ENCODE measurements at places on chromosomes 3 and 15.

DNA sequence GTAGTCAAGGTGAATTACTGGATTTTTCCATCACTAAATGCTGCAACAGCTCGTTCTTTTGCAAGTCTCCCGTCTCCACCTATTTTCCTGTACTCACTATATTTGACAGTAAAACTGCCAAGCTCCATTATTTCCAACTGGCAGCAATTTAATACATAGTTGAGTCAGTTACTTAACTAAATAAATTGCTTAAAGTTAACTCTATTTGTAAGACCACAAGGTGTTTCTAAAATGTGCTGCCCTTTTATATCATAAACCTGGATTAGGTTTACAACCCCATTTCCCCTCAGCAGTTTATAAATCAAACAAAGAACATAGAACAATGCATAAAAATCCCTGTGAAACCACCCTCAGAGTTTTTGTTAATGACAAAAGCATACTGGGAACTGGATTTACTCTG lies 211.4 kb upstream of the DPH6 start:
- DNase-seq = no peak

DNA sequence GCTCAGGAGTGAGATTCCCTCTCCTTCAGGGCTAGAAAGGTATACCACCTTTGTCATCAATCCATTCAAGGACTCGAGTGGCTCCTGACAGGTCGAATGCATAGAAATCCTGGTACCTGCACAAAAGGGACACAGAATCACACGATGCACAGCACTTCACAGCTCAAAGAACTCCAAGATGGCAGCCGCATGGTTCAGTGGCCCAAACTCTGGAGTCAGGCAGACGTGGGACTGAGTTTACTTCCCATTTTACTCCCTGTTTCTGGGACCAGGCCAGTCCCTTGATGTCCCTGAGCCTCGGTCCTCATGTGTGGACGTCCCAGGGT lies 536 bp downstream of the WDR73 start:
- DNase-seq = no peak

DNA sequence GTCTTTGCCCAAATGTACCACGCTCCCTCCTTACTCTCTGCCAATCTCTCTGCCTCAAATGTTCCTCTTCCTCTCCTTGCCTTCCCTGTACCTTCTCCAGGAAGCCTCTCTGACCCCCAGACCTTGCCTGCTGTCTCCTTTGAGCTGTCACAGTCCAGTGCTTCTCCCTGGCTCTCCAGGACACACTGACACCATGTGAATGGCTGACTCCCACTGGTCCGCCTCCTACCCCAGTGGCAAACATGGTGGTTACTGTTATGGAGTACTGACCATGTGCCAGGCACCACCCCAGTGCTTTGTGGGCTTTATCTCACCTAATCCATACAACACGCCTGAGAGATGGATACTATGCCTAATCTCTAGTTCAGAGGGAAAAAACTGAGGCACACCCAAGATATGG lies 141.9 kb downstream of the TPRA1 start:
- DNase-seq = no peak

DNA sequence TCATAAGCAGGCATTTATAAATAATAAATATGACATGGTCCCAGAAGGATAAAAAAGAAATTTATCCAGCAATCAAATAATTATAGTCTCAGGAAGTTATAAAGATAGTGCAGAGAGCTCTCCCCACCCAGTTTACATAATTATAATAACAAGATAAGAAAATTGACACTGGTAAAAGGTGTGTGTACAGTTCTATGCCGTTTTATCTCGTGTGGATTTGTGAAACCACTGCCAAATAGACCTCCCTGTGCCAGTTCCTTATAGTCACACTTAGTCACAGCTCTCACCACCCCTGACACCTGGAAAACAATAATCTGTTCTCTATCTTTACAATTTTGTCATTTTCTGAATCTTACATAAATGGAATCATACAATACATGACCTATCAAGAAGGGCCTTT lies 320.1 kb downstream of the KBTBD8 start:
- DNase-seq = no peak

GRCh38 chr3:129441782-129442181 lies 1.8 kb downstream of the IFT122 start:
- no peak for DNase-seq

- no peak for DNase-seq
These were observed 16.0 kb downstream of the ISLR2 start for GRCh38 chr15:74146277-74146800.

DNA sequence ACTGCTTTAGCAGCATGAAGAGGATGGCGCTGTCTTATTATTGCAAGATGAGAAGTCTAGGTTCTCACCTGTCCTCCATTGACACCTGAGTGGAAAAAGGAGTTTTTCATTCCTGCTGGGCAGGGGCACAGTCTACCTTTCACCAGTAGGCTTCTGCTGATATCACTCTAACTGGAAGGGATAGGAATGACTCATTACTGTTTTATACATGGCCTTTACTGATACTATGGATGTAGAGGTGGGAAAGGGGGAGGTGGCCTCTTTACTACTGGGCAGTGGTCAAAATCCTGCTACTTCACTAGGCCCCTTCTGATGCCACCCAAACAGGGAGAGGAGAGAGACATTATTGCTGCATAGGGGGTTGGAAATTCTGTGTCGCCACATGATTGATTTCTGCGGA lies 97.8 kb downstream of the BBX start:
- no peak for DNase-seq

GRCh38 chr15:42012241-42012640 lies 8.6 kb downstream of the PLA2G4E start:
- DNase-seq = no peak

DNA sequence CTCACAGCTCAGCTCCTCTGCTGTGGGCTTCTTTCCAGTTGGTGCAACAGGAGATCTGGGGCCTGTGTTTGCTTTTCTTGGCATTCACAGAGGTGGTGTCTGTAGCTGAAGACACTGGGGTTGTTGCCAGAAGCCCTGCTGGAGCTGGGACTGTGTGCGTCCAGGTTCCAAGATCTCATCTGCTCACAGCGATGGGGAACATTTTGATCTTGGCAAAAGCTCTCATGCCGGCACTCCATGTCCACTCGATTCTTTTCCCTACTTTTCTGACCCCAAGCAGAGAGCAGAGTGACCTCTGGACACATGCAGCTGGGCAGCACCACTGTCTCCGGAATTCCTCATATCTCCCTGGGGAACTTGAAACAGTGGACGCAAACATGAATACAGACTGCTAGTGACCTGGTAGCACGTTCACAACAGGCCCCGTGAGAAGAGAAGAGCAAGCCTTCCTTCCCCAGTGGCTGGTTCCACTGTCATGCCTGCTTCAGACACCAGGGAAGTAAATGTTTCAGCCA lies 36.1 kb upstream of the MECOM start:
- peak; percentile 2 for DNase-seq

- DNase-seq = no peak
These were observed 69.5 kb downstream of the KCNAB1 start for GRCh38 chr3:156189927-156190326.

GRCh38 chr3:72033666-72034428 lies 248.9 kb upstream of the PROK2 start:
- DNase-seq = no peak

DNA sequence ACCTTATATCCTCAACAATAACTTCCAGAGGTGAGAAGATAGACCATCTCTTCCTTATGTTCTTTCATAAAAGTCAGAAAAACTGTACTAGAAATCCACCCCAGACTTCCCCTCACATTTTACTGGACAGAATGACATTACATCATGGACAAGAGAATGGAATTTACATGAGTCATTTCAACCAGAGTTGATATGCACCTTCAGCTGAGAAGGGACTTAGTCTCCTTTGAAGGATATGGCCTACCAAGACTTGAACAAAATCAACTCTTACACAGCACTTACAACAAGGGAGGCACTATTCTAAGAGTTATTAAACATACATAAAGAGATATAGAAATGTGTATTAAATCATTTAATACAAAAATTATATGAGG lies 380.0 kb upstream of the DPH6 start:
- no peak for DNase-seq

DNA sequence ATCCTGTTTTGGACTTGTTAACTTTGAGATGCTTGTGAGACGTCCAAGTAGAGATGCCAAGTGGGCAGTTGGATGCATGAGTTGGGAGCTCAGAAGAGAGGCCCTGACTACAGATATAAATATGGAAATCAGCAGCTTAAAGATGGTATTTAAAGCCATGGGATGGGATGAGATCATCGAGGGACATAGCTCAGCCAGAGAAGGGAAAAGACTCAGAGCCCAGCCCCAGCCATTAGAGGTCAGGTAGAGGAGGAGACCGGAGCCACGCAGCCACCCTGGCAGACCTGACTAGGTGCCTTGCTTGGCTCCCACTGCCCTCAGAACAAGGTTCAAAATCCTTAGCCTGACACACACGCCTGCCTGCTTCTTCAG lies 31.1 kb downstream of the ATP2B2 start:
- no peak for DNase-seq

- no peak for DNase-seq
These were observed 6.8 kb upstream of the LDHAL6B start for GRCh38 chr15:59199626-59200465.

DNA sequence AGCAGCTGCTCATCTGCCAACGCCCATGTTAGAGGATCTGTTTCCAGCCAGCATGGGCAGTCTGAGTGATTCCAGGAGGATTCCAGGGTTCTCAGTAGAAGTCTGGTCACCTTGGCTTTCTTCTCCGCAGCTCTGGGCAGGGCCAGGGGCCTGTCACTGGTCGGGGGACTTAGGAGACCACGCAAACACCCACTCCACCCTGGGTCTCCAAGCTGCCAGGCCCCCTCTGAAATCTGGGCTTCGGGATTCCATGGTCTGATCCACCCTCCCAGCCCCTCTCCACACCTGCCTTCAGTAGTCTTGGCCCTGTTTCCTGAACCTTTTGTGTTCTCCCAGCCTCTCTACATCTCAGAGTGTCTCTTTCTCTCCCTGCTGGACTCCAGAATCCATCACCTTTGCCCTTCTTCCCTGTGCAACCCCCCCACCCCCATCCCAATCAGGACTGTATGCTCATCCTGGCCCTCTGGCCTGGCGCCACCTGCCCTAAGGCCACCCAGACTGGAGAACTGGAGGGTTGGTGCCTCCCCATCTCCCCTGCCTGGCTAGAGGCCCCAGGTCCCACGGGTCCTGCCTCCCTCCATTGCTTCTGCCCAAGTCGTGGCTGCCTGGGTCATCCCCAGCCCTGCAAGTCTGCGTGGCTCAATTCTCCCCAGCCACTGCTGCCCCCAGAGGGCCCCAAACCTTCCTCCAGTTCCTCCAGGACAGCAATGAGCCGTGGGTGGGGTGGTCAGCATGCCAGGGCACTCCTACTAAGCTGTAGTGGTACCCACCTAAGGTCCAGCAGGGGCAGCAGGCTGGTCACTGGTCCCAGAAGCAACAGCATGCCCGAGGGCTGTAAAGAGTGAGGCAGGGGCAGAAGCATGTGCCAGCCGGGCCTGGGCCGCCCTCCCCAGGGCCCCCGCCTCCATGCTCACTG lies 102.8 kb downstream of the TBC1D2B start:
- DNase-seq = no peak

DNA sequence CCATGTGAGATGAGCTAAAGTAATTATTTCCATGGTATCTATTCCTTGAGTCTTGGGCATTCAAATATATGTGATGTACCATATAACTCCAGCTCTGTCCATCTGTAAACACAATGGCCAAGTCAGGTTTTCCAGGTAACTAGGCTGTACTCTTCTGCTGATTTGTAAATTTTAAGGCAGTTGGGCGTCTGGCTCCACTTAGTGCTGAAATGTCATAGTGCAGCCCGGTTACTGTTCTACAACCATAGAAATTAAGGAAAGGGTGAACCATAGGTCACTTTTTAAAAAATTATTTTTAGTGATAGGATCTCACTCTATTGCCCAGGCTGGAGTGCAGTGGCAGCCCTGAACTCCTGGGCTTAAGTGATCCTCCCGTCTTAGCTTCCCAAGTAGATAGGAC lies 44.7 kb upstream of the GOLM2 start:
- no peak for DNase-seq

GRCh38 chr3:154969366-154969765 lies 110.8 kb upstream of the MME start:
- no peak for DNase-seq

GRCh38 chr15:62209322-62209721 lies 44.2 kb upstream of the C2CD4B start:
- DNase-seq = no peak

DNA sequence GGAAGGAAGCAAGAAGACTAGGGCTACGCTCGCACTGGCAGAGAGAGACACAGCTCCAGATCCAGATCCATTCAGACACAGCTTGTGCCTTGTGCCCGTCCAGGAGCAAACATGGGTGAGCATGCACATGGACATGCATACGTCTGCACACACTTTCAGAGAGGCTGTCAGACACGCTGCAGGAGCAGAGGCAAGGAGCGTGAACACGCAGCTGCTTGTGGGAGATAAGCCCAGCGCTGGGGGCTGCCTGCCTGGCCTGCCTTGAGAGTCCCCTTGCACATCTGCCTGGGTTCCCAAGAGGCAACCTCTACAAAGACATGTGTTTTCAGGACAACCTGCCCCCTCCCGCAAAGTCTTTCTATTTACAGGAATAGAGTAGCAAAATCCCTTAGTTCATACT lies 13.6 kb upstream of the BAHD1 start:
- no peak for DNase-seq

GRCh38 chr3:7744850-7745249 lies 756.8 kb upstream of the LMCD1 start:
- DNase-seq = no peak

GRCh38 chr3:135311699-135312098 lies 516.6 kb downstream of the EPHB1 start:
- no peak for DNase-seq

DNA sequence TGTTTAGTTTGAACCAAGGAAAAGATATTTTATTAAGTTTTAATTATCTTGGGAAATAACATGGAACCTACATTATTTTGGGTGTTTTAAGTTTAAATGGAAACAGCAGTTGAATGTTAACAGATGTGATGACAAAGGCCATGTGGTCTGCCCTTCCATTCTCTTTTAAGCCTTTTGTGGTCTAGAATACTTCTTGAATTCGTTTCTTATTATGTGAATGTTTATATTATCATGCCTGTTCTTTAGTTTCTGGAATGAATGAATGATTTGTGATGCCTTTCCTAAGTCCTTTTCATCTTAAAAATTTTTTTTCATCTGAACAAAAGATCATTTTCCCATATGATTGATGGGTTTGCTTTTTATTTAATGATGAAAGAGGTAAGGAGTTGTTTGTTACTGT lies 44.6 kb downstream of the SNRK start:
- no peak for DNase-seq

DNA sequence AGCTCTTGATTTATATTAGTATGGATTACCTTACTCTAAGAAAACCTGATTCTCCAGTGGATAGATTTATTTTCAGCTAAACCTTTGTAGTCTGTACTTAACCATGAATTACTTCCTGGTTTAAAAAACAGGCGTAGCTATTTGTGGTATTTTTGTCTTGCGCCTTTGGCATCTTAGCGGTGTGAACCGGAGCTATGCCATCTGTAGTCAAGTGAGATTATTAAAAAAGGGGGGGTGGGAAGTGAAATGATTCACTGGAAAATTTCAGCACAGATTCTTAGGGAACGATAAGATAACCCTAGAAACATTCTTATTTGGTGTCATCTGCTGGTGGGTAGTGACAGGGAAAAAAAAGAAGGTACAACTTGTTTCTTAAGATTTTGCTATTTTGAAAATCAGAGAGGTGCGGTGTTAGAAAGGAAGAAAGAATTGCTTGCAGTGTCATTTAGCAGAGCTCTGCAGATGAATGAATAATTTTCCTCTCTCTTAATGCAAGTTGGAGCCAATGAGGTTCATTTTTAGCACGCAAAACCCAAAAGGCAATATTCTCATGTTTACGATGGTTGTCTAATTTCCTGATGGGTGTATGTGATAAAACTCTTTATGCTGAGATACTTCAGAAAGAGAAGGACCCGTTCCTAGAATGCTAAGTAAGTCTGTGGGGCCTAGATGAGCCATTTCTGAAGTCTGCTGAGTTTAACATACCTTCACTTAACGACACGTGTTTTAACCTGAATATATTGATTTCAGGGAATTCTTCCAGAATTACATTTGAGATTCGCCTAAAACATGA lies 44.0 kb downstream of the PSMD6 start:
- DNase-seq = no peak

Data from esophagus squamous epithelium (tissue), 5 donors.